NCI-H2171 treated with DMSO at 0.1 percent for 48 hours (cell line): ENCODE measurements at places on chromosomes 5 and 9.

GRCh38 chr9:136225366-136225747, 20.3 kb downstream of the QSOX2 start:
- no peak for DNase-seq

DNA sequence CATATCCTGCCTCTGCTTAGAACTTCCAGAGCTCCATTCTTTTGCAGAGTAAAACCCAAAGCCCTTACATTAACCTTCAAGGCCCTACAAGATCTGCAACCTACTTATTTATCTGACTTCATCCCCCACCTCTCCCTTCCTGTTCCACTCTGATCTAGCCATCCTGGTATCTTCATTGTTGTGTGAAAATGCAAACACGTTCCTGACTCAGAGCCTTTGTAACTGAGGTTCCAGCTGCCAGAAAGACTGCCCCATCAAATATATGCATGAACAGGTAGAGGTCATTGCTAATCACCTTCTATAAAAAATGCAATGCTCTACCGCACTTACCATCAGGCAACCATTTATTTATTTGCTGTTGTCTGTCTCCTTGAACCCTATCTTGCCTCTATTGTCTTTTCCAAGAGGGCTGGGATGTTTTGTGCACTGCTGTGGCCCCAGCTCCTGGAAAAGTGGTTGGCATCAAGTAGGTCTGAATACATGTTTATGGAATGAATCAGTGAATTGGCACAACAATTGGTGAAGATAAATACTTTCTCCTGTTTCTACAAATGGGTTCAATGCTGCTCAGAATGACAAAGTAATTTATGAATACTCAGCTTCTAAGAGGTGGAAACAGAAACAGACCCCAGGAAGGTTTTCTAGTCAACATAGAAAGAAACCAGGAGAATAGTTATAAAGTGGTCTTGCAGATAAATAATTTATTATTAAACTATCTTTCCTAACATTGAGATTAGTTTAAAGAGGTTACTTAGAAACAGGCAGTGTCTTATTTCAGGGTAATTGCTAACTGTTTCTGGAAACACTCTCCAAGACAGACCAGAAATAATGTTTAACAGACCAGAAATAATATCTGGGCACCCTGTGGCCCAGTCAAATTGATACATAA, 230.6 kb upstream of the CD180 start:
- DNase-seq, result no peak

GRCh38 chr5:58934629-58935097, 351.8 kb downstream of the RAB3C start:
- no peak for DNase-seq

GRCh38 chr9:99787556-99787955, 34.1 kb upstream of the NR4A3 start:
- no peak for DNase-seq

- DNase-seq, result no peak
These were observed 1810.7 kb upstream of the CDH6 start for GRCh38 chr5:29382780-29383179.

DNA sequence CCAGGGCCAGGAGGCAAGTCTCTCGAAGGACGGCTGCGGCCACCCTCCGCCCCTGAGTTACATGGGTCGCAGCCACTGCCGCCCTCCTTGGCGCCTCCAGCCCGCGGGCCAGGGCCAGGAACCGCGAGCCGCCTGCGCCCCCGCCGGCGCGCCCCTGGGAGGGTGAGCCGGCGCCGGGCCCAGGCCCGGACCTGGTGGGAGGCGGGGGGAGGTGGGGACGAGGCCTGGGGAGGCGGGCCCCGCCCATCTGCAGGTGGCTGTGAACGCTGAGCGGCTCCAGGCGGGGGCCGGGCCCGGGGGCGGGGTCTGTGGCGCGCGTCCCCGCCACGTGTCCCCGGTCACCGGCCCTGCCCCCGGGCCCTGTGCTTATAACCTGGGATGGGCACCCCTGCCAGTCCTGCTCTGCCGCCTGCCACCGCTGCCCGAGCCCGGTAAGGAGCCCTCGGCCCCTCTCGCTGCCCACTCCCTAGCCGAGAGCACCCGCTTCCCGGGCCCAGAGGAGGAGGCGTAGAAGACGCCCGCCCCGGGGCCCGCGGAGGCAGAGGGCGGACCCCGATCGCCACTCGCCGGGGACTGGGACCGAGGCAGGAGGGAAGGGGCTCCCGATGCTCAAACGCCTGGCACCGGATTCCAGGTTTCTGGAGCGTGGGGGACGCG, at the start of gene ASS1:
TSS of gene ASS1 (plus strand) at position 397 of the 657 bp plus-strand sequence. CDS start 7,268 bp downstream, outside the sequence.
- DNase-seq, result peak; percentile 45

- no peak for DNase-seq
These were observed 623.3 kb downstream of the RAB3C start for GRCh38 chr5:59206132-59206581.

DNA sequence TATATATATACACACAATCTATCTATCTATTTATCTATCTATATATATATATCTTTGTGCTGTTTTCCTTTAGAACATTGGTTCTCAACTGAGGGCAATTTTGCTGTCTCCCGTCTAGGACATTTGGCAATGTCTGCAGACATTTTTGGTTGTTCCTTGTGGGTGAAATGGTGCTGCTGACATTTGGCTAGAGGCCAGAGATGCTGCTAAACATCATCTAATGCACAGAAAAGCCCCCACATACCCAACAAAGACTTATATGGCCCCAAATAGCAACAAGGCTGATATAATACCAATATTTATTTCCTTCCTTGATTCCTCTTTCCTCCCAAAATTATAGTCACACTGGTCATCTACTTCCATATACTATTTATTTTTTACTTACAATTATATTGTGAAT, 197.5 kb downstream of the TRPM3 start:
- no peak for DNase-seq

DNA sequence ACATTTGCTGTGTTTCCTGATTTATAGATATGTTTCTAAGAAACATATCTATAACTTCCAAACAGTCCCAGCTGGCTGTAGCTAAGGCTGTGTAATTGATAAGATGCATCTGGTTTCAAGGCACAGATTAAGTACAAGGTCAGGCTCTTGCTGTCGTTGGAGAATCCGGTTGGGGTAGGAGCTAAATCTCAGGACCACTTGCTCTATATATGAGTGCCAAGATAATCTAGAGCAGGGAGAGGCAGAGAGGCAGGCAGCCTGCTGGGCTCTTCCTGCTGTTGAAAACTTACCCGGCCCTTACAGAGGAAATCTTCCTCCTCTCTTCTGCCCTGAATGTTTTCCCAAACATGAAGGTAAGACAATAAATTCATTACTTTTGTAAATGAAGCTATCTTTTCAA, at the start of gene C7:
TSS of gene C7 (plus strand) at position 234 of the 400 bp plus-strand sequence. CDS start at position 348, 114 bp downstream.
- DNase-seq, result no peak

- peak; percentile 41 for DNase-seq
These were observed 16.9 kb upstream of the ZNF366 start for GRCh38 chr5:72523960-72524582.

- DNase-seq, result peak; percentile 60
These were observed 6.7 kb upstream of the TMEM141 start for GRCh38 chr9:136784249-136784996.

DNA sequence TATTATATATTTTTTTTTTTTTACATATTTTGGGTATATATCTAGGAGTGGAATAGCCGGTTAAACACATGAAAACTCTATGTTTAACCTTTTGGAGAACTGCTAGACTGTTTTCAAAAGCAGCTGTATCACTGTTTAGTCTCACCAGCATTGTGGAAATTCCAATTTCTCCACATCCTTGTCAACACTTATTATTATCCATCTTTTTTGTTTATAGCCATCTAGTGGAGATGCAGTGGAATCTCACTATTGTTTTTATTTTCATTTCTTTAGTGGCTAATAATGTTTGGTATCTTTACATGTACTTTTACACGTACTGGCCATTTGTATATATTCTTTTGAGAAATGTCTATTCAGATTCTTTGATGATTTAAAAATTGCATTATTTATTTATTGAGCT, 22.7 kb upstream of the CCDC180 start:
- no peak for DNase-seq

GRCh38 chr9:21965401-21965951, 28.7 kb downstream of the CDKN2A start:
- no peak for DNase-seq

- DNase-seq, result no peak
These were observed 101.7 kb downstream of the ARRDC3 start for GRCh38 chr5:91281401-91281800.

DNA sequence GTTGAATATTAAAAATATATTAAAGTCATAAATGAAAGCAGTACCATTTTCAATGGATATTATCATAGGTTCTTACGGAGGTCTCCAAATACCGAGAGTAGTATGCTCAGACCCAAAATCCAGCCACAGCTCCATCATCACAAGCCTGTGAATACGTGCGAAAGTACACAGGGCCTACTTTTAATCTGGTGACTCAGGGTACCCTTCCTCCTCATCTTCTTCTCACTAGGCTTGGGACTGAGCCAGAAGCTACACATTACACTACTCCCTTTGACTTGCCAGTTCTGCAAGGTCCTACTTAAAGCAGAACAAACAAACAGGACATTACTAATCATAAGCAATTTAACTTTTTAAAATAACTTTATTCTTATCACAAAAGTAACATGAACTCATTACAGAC, 7.6 kb upstream of the RIC1 start:
- DNase-seq, result no peak

GRCh38 chr5:912280-913091, 19.8 kb downstream of the TRIP13 start:
- peak; percentile 13 for DNase-seq

GRCh38 chr9:106880863-106881262, 17.9 kb downstream of the ZNF462 start:
- DNase-seq, result no peak

DNA sequence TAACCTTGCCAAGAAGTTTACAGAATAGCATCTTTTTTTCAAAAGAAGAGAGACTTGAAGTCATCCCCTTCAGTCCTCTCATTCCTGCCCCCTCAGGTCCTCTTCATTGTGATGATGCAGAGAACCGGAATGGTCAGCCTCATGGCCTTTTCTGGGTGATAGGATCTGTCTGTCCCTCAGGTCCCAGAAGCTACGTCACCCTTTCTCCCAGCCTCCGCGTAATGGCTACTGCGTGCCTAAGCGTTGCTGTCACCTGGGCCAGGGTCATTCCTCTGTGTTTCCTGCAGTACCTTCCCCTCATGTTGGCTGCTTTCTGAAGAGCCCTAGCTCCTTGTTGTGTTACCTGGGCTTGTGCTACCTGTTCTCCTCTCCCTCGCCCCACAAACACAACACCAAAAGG, 4.7 kb downstream of the PIK3R1 start:
- DNase-seq, result no peak

DNA sequence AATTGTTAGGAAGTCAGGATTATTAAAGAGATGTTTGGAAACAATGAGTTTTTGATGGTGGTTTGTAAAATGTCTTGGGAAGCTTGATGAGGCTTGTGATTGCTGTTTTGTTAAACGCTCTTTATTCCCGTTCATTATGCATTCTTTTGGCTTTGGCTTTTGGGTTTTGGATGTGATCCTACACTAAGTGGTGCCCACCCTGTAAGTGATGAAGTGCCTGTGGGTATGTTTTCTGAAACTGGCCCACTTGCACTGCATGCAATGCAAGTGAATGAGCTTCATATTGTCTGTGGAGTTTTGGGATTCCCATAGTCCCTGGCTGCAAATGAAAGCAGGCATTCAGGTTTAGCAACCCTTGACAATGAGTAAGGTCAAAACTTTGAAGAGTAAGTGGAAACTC, 1035.5 kb upstream of the WWC1 start:
- no peak for DNase-seq
